Stimulated activated CD4-positive, alpha-beta T cell treated with anti-CD3 and anti-CD28 coated beads, Interleukin-12 subunit alpha, Interleukin-12 subunit beta, amount 100 ng/mL, for 24 hours (primary cell): ENCODE measurements at places on chromosomes 6 and 20.

GRCh38 chr20:57361517-57361916 lies 10.5 kb downstream of the RAE1 start:
- DNase-seq: no peak

- no peak for DNase-seq
Measured at GRCh38 chr6:84568971-84569370, 195.4 kb downstream of the TBX18 start.

DNA sequence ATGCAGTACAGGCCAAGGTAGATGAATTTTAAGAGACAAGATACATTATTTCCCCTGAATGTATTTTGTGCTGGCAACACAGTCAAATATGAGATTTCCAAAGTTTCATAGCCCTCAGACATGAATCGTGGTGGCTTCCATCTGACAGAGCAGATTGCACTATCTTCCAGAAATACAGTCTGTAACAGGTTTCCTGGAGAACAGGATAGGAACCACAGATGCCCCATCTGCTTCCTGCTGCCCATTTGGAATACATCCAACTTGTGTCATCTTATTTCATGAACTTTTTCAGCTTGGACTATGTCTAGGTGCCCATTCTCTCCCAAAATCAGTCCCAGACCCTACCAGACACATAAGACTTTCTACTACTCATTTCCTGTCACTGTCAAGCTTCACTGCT lies 426.0 kb downstream of the KIF16B start:
- no peak for DNase-seq

- DNase-seq: no peak
Measured at GRCh38 chr6:54002116-54002515, 109.1 kb upstream of the MLIP start.

GRCh38 chr6:160417550-160417949 lies 69.4 kb downstream of the SLC22A3 start:
- no peak for DNase-seq

GRCh38 chr6:52126231-52126630 lies 38.8 kb upstream of the PKHD1 start:
- DNase-seq: no peak

DNA sequence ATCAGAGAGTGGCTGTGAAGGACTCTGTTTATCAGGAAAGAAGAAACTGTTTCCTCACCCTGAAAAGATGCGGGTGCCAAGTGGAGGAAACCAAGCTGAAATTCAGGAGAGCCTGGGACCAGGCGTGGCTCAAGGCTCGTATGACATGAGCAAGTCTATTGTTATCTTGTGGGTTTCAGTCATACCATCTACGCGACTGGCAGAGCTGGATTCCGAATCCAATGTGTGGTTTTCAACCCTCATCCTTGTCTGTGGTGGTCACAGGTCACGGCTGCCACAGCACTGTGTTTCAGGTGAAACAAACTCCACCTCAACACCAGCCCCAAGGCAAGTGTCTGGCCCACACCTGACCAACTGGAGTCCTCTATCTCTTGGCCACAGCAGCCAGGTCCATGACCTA lies 9.1 kb downstream of the MC3R start:
- no peak for DNase-seq

DNA sequence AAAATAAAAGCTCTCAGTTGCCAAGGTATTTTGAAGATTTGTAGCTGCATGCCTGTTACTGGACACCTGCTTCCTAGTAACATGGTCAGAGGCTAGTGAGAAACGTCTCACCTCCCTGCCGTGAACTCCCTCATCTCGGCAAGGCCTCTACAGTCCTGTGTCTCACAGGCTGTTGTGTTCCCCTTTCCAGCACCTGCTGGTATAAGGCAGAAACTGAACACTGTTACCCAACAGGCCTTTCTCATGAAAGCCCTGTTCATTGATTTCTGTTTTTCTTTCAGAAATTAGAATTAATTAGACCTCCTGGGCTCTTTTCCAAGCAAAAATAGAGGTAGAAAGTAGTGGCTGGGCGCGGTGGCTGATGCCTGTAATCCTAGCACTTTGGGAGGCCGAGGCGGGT lies 17.6 kb upstream of the SRSF3 start:
- DNase-seq: no peak

GRCh38 chr6:144141470-144141869 lies 8.8 kb upstream of the STX11 start:
- DNase-seq: no peak
